Tibial nerve (tissue), 4 donors: ENCODE measurements at places on chromosomes 16 and 17. TPM values are rescaled to one million over a fixed set of nuclear protein-coding genes. Genes with fewer than 3 reads are reported as not detected.

TPSD1 gene
- not detected for total RNA-seq

GRAPL gene
- 2.1 TPM for total RNA-seq

PITPNC1 gene
- total RNA-seq = 20.4 TPM

TBC1D3I gene
- not detected for total RNA-seq

DNA sequence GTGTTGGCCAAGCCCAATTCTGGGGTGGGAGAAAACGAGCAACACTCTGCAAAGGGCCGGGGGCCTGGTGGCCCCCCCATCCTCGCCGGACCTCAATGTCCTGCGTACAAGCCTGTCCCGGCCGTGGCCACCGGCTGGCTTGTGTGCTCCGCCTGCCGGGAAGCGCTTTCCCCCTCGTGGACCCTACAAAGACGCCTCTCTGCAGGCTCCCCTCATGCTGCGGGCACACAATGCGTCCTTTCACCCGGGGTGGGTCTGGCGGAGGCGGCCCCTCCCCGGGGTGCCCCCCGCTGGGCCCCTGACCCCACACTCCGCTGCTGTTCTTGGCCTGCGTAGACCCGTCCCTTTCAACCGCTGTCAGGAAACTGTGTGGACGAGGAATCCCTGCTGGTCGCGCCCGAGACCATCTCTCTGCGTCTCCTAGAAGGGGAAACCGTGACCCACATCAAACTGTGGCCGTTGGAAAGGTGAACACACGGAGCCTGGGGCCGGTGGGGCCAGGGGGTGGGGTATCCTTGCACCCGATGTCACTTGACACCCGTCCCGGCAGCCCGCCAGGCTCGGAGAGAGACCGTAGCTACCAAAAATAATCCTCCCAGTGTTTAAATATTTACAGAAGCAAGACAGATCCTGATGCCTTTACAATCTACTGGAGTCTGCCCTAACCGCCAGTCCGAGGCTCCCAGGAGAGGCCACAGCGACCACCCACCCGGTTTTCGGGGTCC lies 43.6 kb downstream of the TBC1D16 start:
- no peak for DNase-seq

GRCh38 chr16:61823326-61823725 lies 212.9 kb downstream of the CDH8 start:
- no peak for DNase-seq

DNA sequence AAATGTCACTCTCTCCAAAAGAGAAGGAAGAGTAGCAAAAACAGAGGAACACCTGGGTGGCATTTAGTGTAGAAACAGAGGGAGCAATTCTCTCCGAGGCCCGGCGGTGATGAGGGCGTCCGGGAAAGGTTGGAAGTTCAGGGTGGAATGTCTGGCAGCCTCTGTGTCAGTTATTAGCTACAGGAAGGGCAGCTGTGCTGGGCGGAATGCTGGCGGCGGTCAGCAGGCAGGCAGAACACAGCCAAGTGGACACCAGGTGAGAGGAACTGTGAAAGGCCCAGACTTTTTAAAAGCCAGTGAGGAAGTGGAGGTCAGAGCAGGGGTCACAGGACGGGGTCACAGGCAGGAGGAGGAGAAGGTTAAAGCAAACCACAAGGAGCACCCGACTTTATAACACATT lies 238.1 kb downstream of the NTN1 start:
- no peak for DNase-seq

GRCh38 chr16:57735755-57736418 lies at the start of gene KATNB1:
Gene KATNB1 (plus strand): TSS chr16:57735770. CDS start chr16:57737244, 1,474 bp downstream.
- no peak for DNase-seq

GRCh38 chr16:30920891-30921290 lies 2.5 kb upstream of the FBXL19 start:
- no peak for DNase-seq

DNA sequence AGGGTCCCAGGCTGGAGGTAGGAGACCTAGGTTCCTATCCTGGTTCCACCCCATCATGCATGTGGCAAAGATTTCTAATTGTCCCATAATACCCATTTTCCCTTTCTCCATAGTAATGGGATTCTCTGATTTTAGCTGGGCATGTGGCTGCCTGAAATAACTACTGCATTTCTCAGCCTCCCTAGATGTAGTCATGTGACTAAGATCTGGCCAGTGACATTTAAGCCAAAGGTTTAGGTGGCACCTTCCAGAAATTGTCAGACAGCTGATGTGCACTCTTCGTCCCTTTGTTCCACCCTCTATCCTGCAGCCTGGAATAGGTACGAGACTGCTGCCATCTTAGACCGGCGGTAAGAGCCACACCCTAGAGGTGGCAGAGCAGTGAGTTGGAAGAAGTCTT lies 8.2 kb downstream of the NXPH3 start:
- DNase-seq = no peak

- DNase-seq = no peak
Observed at GRCh38 chr16:80463326-80463725, 77.5 kb upstream of the DYNLRB2 start.

- DNase-seq = no peak
Observed at GRCh38 chr16:66845080-66845410, 831 bp downstream of the CA7 start.

DNA sequence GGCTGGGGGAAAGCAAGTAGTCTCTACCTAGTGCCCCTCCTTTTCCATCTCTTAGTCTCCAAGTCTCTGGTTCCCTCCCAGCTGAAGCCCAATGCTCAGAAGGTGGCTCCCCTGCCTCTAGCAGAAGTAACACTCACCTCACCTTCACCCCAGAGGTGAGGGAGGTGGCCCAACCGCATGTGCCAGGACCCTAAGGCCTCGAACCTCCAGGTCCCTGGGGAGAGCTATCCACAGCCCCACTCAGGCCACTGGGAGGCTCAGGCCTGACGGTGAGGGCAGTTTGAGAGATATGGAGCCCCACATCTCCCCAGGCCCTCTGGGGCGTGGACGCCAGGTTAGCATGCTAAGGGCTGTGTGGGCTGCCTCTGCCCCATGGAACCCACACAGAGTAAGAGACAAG lies 5.8 kb downstream of the CBLN1 start:
- no peak for DNase-seq

DNA sequence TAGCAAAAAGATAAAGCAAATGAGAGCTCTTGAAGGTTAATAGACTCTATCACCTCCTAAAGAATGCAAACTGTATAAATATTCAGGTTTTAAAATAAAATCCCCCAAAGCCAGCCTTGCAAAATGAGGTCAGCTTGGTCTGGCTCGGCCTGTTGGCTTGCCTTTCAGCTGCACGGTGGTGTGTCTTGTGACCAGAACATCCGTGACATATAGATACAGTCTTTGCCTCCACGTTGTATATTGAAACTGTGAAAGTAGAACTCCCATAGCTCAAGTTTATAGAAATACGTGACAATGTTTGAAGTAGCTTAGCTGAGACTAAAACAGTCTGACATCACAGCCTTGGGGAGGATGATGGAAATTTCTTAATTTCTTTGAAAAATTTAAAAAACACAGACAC lies 236.6 kb upstream of the MYOCD start:
- DNase-seq = no peak

- DNase-seq = peak; percentile 70
Observed at GRCh38 chr17:50904518-50905459, 38.6 kb upstream of the TOB1 start.

GRCh38 chr17:51740531-51740930 lies 418.0 kb downstream of the CA10 start:
- DNase-seq = no peak

DNA sequence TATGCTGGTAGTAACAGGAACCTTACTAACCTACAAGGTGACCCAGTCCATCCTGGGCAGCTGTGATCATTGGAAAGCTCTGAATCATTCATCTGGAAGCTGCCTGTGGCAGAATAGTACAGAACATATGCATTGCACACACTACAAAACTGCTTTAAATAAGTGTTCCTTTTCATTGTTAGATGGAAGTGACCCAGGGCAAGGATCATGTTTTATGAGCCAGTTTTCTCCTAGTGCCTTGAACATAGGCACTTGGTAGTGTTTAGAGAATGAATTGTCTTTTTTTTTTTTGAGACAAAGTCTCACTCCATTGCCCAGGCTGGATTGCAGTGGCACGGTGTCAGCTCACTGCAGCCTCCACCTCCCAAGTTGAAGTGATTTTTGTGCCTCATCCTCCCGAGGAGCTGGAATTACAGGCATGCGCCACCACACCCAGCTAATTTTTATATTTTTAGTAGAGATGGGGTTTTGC lies 55.4 kb downstream of the TENT4B start:
- no peak for DNase-seq

GRCh38 chr16:85309656-85310587 lies 197.7 kb upstream of the CIBAR2 start:
- peak; percentile 65 for DNase-seq

- no peak for DNase-seq
Observed at GRCh38 chr16:56747486-56748045, 17.6 kb downstream of the NUP93 start.

- DNase-seq = no peak
Observed at GRCh38 chr17:15513058-15513791, 45.8 kb upstream of the CDRT4 start.

DNA sequence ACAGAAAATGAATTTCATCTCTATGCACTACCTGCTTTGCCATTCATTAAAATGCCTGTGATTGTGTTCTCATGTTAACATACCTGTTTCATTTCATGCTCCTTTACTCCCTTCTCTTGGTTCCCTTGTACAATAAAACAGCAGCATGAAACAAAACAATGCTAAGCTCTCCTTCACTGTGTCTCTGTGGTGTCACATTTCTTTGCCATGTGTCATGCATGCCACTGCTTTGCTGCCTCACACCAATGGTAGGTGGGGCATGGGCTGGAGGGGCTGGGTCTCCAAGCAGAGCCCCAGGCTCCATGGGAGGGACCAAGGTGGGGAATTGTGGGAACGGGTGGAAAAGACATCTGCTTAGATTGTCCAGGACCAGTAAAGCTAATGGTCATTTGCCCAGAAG lies 83.6 kb downstream of the RGS9 start:
- DNase-seq = no peak
